ENCODE measurements at places on chromosomes 5 and 9.
A peak's percentile ranks its signal among the peaks of the same experiment; 100 is the strongest.

DNA sequence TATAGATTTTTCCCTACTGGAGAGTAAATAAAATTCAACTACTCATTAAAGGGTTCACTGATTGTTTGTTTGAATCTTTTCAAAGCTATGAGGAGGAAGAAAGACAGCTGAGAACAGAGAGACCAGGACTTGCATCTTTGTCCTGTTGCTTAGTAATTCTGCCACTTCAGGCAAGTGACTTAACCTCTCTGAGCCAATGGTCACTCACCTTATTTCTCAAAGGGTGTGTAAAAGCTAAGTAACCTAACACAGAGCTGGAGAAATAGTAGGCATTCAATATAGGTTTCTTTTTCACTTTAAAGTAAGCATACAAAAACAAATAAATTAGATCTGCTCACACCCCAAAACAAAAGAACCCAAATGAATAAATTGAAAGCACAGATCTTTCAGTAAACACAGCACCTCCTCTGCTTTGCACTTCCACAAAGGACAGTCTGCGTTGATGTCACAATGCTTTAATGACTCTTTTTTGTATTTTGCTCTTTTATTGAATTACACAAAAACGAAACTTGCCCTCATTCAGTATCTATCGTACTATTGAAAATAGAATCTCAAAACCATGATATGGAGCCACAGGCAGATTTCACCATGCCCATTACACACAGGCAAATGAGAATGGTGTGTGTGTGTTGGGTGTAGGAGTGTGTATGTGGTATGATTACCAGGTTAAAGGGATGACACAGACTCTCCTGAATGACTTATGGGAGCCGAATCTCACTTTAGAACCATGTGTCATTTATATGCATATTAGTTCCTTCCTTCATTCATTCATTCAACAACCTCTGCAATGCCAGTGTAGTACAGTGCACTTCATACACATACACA is 166.0 kb downstream of the EBF1 start:
- no peak for DNase-seq

GRCh38 chr5:65141493-65141892 is 340.2 kb downstream of the ADAMTS6 start:
- peak; percentile 38 for DNase-seq

- no peak for DNase-seq
Measured at GRCh38 chr9:68847765-68848164, 142.7 kb downstream of the PIP5K1B start.

DNA sequence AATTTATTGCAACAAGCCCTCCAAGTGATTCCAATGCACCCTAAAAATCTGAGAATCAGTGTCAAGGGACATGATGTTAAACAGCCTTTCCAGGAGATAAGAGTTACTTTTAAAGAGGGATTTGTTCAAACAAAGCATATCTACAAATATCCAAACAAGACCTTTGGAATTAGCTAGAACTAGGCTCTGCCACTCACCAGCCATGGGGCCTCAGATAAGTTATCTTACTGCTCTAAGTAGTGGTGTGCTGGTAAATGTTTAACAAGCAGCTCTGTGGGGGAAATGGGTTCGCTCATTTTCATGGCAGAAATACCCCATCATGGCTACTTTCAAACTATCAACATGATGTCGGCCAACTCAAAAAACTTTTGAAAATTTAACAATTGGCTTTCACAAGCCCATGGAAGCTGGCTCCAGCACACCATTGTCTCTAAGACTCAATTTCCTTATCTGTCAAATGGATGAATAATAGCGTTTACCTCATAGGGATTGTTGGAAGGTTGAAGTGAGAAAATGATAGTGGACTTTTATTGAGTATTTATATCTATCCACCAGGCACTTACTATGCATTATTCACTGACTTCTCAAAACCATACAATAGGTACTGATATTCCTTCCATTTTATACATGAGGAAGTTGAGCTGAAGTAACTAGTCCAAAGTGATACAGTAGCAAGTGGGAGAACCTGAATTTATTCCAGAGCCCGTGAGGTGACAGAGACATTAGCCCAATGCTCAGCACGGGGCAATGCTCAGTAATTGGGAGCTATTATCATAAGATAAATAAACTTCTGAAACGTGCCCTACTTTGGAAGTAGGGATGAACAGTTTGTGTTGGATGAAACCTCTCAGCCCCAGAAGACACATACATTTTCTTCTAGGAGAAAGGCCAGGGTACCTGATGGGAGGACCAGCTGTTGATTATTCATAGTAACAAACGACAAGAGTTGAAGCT is 43.2 kb downstream of the SH3RF2 start:
- DNase-seq: no peak

- no peak for DNase-seq
Measured at GRCh38 chr5:176899946-176900779, 1.0 kb upstream of the HK3 start.

DNA sequence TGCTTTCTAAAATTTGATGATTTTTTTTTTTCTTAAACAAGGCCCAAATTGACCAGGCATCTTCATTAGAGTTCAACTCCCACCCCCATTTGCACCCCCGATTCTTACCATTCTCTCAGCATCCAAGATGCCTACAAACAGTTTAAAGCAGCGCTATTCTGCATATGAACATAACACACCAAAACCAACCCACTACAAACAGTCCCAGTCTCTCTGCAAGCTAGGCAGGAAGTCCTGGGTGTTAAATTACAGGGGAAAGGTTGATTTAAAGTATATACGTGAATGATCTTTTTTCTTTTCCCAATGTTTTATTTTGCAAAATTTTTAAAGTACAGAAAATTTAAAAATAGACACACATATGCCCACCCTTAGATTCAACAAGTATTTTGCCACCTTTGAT is 127.0 kb downstream of the ADAMTS12 start:
- no peak for DNase-seq

GRCh38 chr5:14036947-14037346 is 92.5 kb upstream of the DNAH5 start:
- no peak for DNase-seq

GRCh38 chr5:104533498-104533897 is 970.9 kb upstream of the NUDT12 start:
- no peak for DNase-seq

GRCh38 chr5:816176-816575 is 31.6 kb upstream of the ZDHHC11B start:
- DNase-seq: no peak

GRCh38 chr9:34957492-34958410 is at the start of gene PHF24:
TSS of gene PHF24 (plus strand) at chr9:34958285. CDS start at chr9:34971299, 13,014 bp downstream.
- peak; percentile 11 for DNase-seq

DNA sequence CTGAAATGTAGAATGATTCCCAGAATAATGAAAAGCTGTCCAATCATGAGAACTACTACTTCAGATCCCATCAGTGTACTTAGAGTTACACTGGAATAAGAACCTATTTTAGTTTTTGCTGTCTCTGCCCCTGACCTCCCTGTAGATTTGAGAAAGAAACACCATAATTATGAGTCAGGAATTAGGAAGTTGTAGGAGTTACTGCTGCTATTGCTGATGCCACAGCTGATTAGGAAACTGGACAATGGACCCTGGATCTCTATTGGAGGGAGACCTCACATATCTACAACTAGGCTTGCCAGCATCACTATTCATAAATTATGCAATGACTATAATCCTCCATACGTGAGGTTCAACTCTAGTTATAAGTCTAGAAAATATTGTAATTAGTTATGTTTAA is 48.8 kb upstream of the EDIL3 start:
- DNase-seq: no peak

DNA sequence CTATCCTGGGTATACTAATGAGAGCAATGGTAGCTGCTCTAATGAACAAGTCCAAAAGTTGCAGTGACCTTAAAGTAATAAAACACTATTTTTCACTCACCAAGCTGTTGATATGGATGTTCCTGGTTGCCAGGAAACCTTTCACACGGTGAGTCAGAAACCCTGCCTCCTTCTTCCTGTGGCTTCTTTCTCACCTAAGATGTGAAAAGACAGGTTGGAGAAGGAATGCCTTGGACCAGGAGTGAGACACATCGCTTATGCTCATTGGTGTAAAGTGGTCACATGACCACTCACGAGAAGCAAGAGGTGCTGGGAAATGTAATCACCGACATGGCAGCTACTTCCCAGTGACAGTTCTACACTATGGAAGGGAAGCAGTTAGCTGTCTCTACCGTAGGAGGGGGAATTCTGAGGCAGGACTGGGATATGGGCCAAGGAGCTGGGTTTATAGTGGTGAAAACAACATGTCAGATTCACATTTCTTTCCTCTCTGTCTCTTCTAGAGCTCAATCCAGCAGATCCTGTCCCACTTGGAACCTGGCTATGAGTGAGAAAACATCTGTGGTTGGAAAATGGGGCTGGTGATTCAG is 320.4 kb upstream of the KLF4 start:
- DNase-seq: no peak
